ENCODE measurements at places on chromosomes 5 and 9. TPM values are rescaled to one million over a fixed set of nuclear protein-coding genes. Genes with fewer than 3 reads are reported as not detected.

S100Z gene
- total RNA-seq = 0.50 TPM

GARNL3 gene
- 70.7 TPM for total RNA-seq

ITGA2 gene
- total RNA-seq = 14.1 TPM

SHOC1 gene
- total RNA-seq = not detected

CMYA5 gene
- total RNA-seq = 4.9 TPM

INSL6 gene
- total RNA-seq = not detected

DNA sequence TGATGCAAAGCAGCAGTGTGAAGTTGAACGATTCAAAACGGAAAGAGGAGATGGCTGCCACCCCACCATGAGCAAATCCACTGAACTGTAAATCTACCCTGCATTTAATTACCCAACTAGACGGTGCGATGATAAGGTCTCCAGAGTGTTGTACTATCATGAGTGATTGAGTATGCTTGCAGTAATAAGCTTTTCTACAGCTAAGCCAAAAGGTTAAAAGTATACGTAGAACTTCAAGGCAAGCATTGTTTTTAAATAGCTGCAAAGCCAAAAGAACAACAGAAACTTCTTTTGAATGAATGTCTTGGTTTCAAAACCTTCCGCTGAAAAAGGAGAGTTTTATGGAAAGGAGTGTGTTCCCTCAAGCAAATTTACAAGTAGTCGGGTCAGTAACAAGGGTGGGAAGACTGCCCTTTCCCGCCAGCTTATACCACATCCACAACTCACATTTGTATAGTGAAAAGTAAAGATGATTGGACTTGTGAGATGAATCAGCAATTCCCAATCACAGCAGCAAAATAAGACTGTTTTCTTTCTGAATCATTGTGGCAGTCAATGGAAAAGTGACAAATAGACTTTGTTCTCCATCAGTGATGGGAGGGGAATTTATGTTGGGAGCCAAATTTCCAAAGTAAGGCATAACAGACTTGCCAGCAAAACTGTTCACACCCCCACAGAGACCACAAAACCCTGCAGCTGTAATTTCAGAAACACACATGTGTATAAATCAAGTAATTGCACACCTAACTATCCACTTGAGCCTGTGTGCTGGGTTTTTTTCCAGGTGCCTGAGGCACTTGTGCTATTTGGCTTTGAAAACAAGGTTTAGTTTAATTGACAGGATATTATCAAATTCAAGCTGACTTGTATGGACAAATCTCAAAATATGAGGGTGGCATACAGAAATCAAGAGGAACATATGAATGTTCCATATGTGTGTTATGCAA is 407.7 kb upstream of the GRAMD2B start:
- DNase-seq = no peak

- no peak for DNase-seq
Observed at GRCh38 chr5:65190328-65191053, 291.2 kb downstream of the ADAMTS6 start.

DNA sequence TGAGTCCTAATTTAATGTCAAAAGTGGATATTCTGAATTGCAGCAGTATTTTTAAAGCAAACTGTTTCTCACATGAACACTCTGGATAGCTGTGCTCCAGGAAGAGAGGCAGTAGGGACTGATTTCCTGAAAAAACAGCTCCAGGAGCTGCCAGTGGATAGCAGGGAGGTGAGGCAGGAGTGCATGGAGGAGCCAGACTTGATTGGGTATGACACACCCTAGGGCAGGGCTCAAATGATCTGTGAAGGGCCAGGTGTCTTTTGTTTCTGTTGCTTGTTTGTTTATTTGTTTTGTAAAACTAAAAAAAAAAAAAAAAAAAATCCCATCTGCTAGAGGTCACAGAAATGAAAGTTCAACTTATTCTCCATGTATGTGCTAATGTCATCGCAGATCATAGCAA is 83.4 kb downstream of the ADRB2 start:
- DNase-seq = no peak

DNA sequence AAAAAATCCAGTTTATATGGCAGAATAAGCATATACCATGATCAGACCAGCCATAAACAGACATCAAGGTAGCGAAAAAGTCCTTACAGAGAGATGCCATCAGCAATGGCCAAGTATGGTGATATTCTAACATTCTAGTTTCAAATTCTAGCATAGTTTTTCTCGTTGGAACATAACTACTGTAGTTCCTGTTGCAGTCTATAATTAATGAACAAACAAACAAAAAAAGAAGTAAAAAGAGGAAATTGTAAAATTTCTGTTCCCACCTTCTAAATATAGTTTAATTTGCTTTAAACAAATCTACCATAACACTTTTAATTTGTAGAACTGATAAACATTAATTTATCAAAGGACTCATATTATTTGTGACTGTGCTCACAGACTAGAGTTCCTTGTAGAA is 9.9 kb upstream of the CD180 start:
- no peak for DNase-seq

All from spinal cord (tissue), 10 donors.